ENCODE measurements at places on chromosomes 1 and 21. TPM values are rescaled to one million over a fixed set of nuclear protein-coding genes. Genes with fewer than 3 reads are reported as not detected.

Gene OR10J1
- not detected for total RNA-seq

Gene ITLN1
- total RNA-seq: not detected

Gene C8A
- total RNA-seq: not detected

Gene PRAMEF17
- not detected for total RNA-seq

Gene FAM72C
- total RNA-seq: 0.18 TPM

Gene CACNA1S
- not detected for total RNA-seq

Gene VASH2
- not detected for total RNA-seq

Gene F5
- total RNA-seq: 0.02 TPM

Gene GFI1
- total RNA-seq: 46.0 TPM

Gene RAP1GAP
- total RNA-seq: not detected

Gene RAB3B
- not detected for total RNA-seq

Gene ZNF648
- total RNA-seq: not detected

Gene NBPF19
- 71.3 TPM for total RNA-seq

Gene STIL
- 2.4 TPM for total RNA-seq

Gene KCNE2
- total RNA-seq: 0.60 TPM

Gene ASPM
- 1.1 TPM for total RNA-seq

Gene GJA4
- not detected for total RNA-seq

Gene UQCRHL
- 1.0 TPM for total RNA-seq
